ENCODE measurements at places on chromosomes 16 and 17.

- no peak for DNase-seq
These were observed 25.3 kb upstream of the SEC14L1 start for GRCh38 chr17:77115510-77115909.

DNA sequence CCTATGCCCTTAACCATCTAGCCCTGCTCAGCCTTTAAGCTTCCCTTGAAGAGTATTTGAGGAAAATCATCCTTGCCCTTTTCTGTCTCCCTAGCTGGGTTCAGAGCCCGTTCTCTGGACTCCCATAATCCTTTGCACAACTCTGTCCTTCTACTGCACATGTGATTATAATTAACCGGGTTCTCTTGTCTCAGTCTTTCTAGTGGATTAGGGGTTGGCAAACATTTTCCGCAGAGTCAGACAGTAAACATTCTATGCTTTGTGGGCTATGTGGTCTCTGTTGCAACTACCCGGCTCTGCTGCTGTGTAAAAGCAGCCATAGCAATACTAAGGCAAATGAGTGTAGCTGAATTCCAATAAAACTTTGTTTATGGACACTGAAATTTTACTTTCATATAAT lies 80.0 kb downstream of the CDRT15 start:
- DNase-seq: no peak

DNA sequence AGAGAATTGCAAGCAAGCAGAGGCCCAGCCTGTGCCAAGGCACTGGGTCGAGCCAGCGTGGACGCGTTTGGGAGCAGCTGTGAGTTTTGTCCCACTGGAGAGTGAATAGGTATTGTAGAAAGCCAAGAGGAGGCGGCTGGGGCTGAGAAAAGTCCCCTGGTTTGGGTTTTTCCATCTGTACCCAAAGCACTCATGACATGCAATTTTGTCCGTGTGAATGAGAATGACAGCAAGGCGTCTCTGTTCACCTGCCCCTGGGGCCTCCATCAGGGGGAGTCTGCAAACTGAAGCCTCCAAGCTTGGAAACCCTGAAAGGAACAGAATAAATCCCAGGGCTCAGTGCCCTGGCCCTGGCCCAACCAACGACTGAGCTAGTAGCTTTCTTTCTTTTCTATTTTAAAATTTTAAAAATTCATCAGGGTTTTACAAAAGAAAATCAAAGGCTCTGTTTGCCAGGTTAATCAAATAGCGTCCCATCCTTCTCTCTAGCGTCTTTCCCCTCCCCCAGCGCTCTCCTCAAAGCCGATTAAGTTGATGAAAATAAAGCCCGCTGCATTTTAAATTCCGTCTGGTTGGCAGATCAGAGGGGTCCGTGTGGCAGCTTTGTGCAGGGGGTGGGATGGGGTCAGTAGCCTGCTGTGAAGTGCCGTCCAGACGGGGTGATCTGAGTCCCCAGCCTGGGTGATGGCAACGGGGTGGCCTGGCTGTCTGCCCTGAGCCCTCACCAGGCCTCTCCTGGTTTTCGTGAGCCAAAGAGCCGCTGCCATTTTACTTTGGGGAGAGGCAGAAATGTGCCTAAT lies 171.0 kb downstream of the KATNIP start:
- DNase-seq: no peak

GRCh38 chr16:84020353-84020752 lies 22.2 kb downstream of the SLC38A8 start:
- no peak for DNase-seq

DNA sequence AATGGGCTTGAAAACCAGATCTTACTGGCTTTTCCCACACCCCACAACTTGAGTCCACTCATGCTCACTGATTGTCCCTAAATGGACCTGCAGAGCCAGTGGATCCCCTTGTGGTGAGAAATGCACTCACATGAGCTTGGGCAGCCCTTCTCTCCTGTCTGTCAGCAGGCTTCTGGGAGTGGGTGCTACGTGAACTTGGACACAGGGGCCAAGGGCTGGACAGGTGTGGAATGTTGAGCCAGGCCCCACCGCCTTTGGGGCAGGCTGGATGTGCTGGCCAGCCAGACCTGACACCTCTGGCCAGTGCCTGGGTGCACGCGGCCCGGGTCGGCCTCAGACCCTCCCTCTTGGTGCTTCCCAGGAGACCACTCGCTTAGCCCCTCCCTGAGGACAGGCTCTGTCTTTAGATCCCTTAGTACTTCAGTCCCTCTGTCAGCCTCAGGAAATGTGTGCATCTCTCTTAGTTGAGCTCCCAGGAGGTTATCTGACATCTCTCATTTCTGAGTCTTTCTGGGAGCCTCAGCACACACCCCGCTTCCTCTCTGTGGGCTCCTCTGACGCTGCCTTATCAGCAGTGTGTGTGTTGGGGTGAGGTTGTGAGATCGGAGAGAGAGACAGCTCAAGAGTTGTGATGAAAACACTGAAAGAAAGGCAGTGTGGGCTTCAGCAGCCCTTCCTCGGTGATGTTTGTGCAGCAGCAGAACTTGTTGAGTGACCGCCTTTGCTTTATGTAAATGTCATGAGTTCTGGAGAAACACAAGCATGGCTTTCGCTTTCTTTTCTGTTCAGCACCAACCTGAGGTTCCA lies 117.0 kb downstream of the RAB11FIP4 start:
- DNase-seq: no peak

GRCh38 chr16:85437166-85438052 lies 175.7 kb upstream of the GSE1 start:
- peak; percentile 85 for DNase-seq

DNA sequence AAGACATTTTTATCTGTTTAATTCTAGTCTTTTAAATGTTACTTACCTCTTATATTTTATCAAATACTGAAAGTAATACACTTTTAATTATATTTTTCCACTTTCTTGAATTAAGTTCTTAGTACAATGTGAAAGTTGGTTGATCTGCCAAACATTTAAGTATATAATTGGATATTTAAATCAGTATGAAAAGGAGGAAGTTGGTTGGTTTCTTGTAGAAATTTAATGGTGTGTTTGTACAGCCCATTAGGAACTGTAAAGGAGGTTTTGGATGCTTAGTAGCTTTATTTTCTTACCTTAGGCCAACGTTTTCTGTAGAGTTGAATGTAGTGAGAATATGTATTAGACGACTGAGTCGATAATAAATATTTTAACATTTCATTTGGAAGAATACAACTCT lies 5.4 kb downstream of the NFATC3 start:
- no peak for DNase-seq

DNA sequence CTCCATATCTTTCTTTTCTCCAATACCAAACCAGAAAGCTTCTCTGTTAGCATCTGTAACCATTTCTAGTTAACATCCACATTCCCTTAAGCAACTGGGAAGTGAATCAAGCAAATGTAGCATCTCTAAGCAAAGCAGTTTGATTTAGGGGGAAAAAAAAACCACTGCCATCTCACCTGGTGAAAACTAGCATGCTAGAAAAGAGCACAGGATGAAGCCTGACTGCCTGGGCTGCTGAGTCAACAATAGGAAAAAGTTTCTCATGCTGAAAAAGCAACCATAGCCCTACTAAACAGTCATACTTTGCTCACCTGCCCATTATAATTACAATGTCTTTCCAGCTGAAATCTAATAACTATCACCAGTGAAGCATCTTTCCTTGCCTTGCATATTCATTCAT lies 139.3 kb downstream of the ANKFN1 start:
- DNase-seq: no peak

- DNase-seq: no peak
These were observed 332.8 kb downstream of the C16orf95 start for GRCh38 chr16:86984343-86984742.

DNA sequence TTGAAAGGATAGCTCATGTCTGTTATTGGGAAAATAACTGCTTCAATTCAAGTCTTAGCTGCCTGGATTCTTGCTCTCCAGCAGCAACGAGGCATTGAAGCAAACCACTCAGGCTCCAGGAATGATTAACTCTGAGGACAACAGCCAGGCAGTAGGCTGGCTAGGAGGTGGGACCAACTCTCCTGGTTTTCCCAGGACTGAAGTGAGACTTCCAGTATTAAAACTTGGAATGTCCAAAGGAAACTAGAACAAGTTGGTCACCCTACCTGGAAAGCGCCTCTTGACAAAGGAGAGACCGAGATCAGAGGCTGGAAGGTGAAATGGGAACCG lies 100.7 kb downstream of the SALL1 start:
- DNase-seq: no peak

GRCh38 chr17:65551267-65552040 lies 10.0 kb downstream of the AXIN2 start:
- DNase-seq: no peak

- no peak for DNase-seq
These were observed 10.9 kb downstream of the COG4 start for GRCh38 chr16:70512456-70512855.

- no peak for DNase-seq
These were observed 45.6 kb downstream of the KNOP1 start for GRCh38 chr16:19672378-19672777.

GRCh38 chr16:4411684-4412083 lies 4.7 kb downstream of the CORO7 start:
- DNase-seq: no peak

- DNase-seq: no peak
These were observed 2.1 kb downstream of the CPD start for GRCh38 chr17:30380643-30381339.

DNA sequence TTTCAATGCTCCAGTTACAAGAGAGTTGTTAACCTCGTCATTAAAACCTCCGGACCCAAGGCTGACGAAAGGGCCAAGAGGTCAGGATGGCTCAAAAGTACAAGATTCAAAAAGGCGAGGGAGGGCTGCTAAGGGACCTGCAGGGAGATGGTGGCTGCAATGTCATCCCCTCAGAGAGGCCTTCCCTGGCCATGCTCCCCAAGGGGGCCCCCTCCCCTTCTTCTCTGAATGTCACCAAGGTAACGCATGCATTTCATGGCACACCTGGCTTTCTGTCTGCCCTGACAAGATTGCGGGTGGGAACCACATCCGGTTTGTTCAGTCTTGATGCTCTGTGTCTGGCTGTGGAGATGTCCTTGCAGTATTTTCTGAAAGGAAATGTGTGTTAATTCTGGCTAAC lies 89.9 kb downstream of the C16orf78 start:
- no peak for DNase-seq

DNA sequence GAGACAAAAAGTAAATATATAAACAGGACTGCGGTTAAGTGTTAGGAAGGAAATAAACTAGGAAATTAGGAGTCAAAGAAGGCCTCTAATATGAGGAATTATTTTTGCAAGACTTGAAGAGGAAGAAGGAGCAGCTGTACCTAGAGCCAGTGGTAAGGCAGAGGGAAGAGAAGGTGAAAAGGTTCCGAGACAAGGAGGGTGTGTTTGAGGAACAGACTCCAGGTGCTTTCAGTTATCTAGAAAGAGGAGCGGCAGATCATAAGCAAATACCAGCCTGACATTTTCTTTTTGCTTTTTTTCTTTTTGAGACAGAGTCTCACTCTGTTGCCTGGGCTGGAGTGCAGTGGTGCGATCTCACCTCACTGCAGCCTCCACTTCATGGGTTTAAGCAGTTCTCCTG lies 61.0 kb downstream of the CHD9 start:
- no peak for DNase-seq

DNA sequence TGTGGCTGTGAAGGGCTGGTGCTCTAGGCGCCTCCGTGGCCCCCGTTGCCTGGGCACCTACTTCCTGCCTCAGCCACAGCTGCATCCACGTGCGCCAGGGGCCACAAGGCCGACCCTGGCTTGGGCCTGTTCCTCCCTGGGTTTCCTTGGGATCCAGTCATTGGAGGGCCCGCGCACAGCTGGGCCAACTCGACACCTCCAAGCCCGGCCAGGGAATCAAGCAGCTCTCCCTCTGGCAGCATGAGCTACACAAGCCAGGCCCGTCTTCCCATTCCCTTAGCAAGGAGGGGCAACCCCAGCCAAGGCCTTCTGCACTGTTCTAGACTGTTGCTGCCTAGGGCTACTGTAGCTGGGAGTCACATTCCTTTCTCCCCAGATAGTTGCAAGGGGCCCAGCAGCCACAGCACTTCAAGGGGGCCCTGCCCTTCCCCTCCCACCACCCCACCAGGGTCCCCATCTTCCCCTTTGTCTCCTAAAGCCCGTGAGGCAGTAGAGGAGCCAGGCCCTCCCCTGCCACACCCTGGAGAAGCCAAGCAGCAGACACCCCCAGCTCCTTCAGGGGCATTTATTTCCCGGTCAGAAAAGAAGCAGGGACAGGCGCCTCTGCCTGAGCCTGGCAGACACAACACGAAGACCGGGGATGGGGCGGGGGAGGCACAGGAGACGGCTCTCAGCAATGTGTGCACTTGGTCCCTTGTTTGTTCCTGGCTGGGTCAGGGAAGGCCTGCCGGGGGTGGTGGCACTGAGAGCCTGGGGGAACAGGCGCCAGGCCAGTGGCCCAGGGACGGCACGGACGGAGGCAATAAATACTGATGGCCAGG lies 3.8 kb downstream of the ARHGDIA start:
- no peak for DNase-seq

DNA sequence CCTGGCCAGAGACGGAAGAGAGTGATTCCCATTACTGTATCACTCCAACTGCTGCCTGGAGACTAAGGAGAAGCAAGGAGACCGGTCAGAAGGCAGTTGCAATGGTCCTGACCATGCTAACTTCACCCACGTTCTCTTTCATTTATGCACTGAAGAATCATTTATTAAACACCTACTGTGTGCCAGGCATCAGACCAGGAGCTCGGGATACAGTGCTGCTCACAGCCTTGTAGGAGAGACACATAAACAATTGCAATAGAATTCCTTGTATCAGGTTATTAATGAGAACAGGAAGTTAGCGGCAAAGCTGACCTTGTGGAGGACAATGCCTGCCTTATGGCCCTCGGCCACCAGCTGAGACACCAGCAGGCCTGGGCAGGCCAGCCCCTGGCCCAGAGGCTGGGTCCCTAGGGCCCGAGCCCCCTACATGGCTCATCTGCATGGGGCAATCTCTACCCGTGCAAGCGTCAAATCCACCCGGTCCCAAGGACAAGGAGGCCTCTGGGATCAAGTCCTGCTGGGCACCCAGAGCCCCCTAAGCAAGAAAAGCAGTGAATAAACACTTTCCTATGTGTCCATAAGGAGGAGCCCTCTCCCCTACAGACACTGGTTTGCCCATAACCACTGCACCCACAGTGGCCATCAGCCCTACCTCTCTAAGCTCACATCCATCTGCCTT lies 8.6 kb upstream of the ENPP7 start:
- peak; percentile 30 for DNase-seq

DNA sequence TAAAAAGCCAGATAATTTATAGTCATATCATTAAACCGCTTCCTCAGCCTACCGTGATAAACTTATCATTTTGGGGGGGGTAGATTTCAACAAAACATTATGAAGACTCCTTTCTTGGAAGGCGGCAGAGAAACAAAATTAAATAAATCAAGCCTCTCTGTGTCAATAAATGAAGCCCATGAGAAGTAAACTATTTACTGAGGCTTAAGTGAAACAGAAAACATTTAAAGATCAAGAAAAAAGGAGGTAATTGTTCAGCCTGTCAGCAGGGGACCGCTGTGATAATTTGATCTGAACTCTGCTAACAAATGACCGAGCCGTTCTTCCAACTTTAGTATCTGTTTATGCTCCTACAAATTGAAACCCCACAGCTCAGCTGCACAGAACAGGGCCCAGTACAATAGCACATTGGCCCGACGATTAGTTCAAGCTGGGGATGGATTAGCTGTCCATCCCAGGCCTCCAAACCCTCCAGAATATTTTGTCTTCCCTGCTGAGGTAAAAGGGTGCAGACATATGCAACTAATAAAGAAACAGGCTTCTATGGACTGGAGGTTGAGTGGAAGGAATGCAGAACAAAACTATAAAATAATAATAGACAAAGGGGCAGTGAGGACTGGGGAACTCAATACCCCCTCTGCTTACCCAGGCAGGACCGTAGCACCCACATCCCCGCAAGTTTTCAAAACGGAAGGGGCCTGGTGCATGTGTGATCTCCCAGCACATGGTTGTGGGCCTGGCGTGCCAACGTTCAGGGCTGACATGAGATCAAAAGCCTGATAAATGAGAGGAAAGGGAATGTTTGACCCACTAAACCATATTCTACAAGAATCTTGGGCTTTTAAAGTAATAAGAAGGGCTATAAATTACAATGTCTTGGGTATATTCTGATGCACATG lies 298.1 kb upstream of the IRX5 start:
- DNase-seq: no peak
